ENCODE measurements at places on chromosomes 16 and 17. TPM values are rescaled to one million over a fixed set of nuclear protein-coding genes. Genes with fewer than 3 reads are reported as not detected.

The CACNG1 gene
- total RNA-seq = not detected

The DHRS7C gene
- total RNA-seq = not detected

The CTRB1 gene
- not detected for total RNA-seq

The TNFRSF12A gene
- 686 TPM for total RNA-seq

The CCDC144A gene
- total RNA-seq = 2.1 TPM

The CTRB2 gene
- total RNA-seq = not detected

The KRT24 gene
- 1.6 TPM for total RNA-seq

The THOC6 gene
- total RNA-seq = 28.4 TPM

The CES1 gene
- total RNA-seq = 0.26 TPM

The ZMYND15 gene
- total RNA-seq = 0.38 TPM

The PDILT gene
- total RNA-seq = not detected

The SDK2 gene
- 5.5 TPM for total RNA-seq

The BIRC5 gene
- 3.1 TPM for total RNA-seq

The TRIM72 gene
- total RNA-seq = under 0.01 TPM

The SPOP gene
- 50.7 TPM for total RNA-seq

The BCAR1 gene
- 32.5 TPM for total RNA-seq

The TM4SF5 gene
- total RNA-seq = not detected

The THRA gene
- total RNA-seq = 4.2 TPM

The ABCC6 gene
- under 0.01 TPM for total RNA-seq

The KIF22 gene
- total RNA-seq = 12.0 TPM

The CCT6B gene
- 0.51 TPM for total RNA-seq

The CCL15 gene
- total RNA-seq = not detected

The CDH1 gene
- total RNA-seq = 250 TPM

The CBX2 gene
- 1.1 TPM for total RNA-seq

The KDM6B gene
- total RNA-seq = 6.0 TPM

The P3H4 gene
- 47.1 TPM for total RNA-seq

The SCIMP gene
- not detected for total RNA-seq

The KRT27 gene
- not detected for total RNA-seq

The PPL gene
- total RNA-seq = 378 TPM

The COPRS gene
- total RNA-seq = 78.7 TPM

The DUS1L gene
- 125 TPM for total RNA-seq

The CLEC18B gene
- total RNA-seq = 0.79 TPM

The CYBA gene
- total RNA-seq = 181 TPM

The TMEM204 gene
- total RNA-seq = under 0.01 TPM

The EEF2KMT gene
- total RNA-seq = 12.3 TPM

The VAT1L gene
- not detected for total RNA-seq

The MFSD6L gene
- total RNA-seq = not detected

The SCGB1C2 gene
- total RNA-seq = not detected

The CNGB1 gene
- under 0.01 TPM for total RNA-seq

The SMCR8 gene
- 14.5 TPM for total RNA-seq

The CD300E gene
- total RNA-seq = not detected

The HOXB4 gene
- not detected for total RNA-seq

The SEPTIN1 gene
- total RNA-seq = not detected

The WNT9B gene
- total RNA-seq = not detected

The WNK4 gene
- total RNA-seq = under 0.01 TPM

The TPSD1 gene
- total RNA-seq = not detected

The VMO1 gene
- total RNA-seq = not detected

The HOXB8 gene
- total RNA-seq = not detected

The PRSS36 gene
- 1.3 TPM for total RNA-seq

The ENO3 gene
- total RNA-seq = 0.51 TPM

The AIPL1 gene
- total RNA-seq = under 0.01 TPM

The ITGAD gene
- total RNA-seq = not detected

The MLX gene
- total RNA-seq = 28.3 TPM
